ENCODE measurements at places on chromosomes 7 and 10.
A peak's percentile ranks its signal among the peaks of the same experiment; 100 is the strongest.

- DNase-seq: no peak
Observed at GRCh38 chr7:115748123-115748738, 282.3 kb downstream of the TFEC start.

DNA sequence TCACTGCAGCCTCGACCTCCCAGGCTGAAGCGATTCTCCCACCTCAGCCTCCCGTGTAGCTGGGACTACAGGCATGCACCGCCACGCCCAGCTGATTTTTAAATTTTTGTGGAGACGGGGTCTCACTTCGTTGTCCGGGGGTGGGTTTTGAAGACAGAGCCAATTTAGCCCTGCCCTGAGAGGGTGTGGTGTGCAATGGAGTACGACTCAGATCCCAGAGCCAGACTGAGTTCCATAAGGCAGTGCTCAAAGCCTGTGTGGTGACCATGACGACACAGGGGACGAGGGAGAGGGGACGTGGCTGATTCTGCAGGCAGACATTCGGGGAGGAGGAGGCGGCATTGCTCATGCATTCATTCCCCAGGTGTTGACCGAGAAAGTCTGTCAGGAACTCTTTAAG lies 72.1 kb downstream of the ZMIZ1 start:
- DNase-seq: no peak

DNA sequence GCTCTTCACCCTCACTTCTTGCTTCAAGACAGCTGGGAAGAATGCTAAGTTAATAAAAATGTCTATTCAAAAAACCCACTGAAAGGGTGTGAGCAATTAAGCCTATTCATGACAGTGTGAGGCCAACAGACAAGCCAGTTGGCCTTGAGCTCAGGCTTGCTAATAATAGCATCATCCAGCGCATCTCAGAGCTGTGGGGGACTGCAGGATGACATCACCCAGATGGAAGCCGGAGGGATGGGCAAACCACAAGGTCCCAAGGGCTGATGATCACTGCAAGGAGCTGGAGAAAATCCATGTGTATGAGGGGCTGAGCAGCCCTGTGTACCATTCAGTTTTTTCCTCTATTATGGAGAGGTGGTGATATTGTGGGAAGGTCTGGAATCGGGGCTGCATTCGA lies 770.4 kb downstream of the TNS3 start:
- DNase-seq: no peak

DNA sequence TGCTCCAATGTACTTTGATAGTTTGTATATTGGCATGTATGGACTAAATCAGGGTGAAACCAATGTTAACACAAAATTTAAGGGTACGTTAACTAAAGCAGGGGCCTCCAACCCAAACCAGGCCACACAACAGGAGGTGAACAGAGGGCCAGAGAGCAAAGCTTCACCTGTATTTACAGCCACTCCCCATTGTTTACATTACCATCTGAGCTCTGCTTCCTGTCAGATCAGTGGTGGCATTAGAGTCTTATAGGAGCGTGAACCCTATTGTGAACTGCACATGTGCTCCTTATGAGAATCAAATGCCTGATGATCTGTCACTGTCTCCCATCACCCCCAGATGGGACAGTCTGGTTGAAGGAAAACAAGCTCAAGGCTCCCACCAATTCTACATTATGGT lies 62.0 kb upstream of the SCIN start:
- no peak for DNase-seq

DNA sequence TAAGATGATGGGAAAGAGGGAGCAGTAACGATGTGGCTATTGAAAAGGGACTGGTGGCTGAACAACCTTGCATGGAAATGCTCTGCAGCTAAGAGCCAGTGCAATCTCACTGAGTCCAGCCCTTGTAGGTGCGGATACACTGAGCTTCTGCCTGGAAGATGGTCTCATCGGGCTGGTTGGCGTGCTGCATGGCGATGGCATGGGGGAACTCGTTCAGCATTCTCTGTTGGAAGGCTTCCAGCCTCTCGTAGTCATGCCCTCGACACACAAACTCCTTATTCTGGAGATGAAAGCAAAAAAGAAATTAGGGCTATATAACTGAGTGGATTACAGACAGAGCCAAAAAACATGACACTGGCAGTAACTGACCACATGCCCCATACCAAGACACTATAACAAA lies 197.8 kb upstream of the IMMP2L start:
- no peak for DNase-seq

DNA sequence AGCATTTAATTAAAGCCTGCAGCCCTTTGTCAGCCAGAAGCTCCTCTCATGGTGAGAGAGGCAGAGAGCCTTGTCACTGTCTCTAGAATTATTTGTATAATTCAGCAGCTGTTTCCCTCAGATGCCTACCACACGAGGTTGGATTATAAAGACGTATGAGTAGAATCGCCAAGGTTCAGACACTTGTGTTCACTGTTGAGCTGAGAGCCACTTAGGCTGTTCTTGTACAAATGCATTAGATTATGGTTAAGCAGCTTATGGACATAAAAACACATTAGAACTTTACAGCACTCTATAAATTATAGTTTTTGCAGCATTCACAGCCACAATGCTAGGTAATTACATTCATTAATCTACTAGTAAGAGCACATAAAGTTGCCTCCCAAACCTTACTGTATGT lies 282.6 kb downstream of the AUTS2 start:
- no peak for DNase-seq

DNA sequence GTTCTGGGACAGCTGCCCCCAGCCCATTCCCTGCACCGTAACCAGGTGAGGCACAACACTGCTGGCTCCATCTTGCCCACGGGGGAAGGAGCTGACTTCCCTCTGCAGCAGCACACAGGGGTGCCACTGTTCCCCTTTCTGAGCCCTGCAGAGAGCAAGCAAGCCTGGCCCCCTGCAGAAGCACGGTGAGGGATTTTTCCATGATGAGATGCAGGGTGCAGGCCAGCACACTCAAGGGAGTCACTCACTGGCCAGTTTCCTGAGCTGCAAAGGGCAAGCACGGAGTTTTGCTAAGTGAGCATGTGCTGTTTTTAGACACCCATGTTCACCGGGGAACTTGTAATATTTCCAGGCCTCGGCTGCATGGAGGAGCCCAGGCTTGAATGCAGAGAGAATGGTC lies 176.6 kb downstream of the PIP4K2A start:
- no peak for DNase-seq

DNA sequence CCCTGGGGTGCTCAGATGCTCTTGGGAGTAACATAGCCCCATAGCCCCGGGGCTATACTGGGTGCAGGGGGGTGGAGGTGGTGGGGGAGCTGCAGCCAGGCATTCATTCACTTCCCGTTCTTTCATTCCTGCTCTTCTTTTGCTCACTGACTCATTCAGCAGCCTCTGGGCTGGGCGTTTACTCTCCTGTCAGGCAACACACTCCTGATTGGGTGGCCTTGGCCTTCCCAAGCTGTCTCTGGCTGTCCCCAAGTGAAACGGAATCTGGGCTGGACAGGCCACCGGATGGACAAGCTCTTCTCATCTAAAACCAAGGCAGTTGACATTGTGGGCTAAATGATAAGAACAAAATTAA lies 34.6 kb downstream of the CHST3 start:
- DNase-seq: no peak

DNA sequence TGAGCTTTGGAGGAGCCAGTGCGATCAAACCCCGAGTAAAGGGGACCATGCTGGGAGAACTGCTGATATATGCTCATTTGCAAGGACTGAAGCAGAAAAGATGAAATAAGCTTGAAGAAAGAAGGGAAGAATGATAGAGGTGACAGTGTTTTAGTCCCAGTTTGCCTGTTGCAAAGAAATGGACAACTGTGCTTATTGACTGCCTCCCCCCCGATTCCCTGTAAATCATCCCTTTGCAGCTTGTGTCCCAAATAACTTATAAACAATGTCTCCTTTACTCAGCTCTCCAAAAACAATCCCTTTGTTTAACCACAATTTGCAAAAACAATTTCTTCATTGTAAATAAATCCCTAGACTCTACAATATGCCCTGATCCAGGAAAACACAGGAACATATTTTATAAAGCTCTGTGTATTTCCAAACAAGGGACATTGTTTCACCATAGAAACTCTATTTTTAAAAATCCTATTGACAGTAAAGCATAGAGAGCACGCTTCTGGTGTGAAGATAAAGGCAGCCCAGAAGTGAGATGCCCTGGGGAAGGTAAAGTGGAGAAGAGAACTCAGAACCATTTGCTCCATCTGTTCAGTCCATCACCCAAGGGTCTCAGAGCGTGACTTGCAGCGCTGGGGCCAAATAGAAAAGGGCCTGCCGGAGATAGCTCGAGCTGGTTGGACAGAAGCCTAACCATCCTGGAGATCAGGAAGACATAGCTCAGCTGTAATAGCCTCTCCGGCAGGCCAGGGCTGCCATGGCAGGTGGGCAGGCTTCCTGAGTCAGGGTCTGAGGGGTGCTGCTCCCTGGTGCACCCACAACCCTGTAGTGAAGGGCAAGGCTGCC lies 280.5 kb downstream of the WDR11 start:
- no peak for DNase-seq

GRCh38 chr7:147418966-147419365 lies 1171.6 kb upstream of the C7orf33 start:
- no peak for DNase-seq

DNA sequence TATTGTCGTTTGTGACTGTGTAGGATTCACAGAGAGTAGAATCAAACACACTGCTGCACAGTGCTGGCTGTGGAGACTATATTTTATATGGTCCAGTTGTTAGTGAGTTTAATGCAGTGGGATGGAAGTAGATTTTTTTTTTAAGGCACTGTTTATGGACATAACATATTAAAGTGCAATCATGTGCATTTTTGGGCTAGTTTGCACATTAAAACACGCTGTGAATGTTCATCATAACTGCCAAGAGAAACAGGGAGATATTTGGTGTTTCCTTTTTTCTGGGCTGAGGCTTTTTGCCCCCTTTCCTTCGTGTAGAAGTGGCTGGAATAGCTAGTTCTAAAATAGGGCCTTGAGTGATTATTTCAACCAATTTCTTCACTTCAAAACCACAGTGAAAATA lies 139.2 kb downstream of the MYOF start:
- DNase-seq: no peak

GRCh38 chr7:29337546-29338116 lies 143.1 kb downstream of the CHN2 start:
- DNase-seq: no peak

GRCh38 chr7:18357691-18358090 lies 137.9 kb upstream of the HDAC9 start:
- DNase-seq: peak; percentile 26

GRCh38 chr7:157590526-157590925 lies 253.7 kb downstream of the DNAJB6 start:
- no peak for DNase-seq

- no peak for DNase-seq
Observed at GRCh38 chr7:129886167-129886817, 66.5 kb downstream of the UBE2H start.

GRCh38 chr10:64011912-64012714 lies 490.9 kb downstream of the REEP3 start:
- no peak for DNase-seq

- no peak for DNase-seq
Observed at GRCh38 chr7:128831178-128831993, 1.2 kb downstream of the FLNC start.

DNA sequence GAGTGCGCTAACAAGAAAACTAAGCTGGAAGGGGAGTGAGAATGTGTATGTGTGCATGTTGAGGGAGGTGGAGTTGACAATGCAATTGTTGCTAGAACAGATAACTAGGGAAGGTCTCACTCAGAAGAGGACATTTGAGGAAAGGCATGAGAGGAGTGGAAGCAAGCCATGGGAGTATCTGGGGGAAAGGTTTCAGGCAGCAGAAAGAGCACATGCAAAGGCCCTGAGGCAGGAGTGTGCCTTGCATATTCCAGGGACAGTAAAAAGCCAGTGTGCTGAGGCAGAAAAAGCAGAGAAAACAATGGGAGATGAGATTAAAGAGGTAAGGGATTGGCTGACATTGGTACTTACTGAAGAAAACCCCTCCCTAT lies 149.6 kb upstream of the ADO start:
- no peak for DNase-seq

GRCh38 chr7:41188163-41189130 lies 514.4 kb downstream of the INHBA start:
- DNase-seq: no peak

DNA sequence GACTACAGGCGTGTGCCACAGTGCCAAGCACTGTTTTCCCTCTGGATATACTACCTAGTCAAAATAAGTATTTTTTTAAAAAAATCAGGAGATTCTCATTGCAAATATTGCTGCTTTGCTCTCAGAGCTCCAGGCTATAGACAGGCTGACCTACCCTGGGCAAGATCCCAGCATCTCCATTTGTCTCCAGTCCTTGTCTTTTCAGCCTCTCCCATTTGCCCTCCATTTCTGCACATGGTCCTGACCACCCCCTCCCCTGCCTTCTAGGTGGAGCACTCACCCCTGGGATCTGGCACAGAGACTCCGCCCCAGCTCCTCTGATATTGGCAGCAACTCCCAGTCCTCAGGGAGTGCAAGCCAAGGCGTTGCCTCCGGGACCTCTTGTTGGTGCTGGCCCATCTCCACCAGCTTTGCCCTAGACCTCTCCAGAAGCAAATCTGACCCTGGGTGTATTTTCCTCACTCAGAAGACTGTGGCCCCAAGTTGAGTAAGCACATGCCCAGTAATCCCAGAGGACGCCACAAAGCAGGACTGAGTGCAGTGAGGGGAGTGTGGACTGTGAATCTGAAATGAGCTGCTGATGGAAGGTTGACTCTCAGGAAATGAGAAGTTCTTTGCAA lies 120.6 kb downstream of the MTPAP start:
- no peak for DNase-seq

DNA sequence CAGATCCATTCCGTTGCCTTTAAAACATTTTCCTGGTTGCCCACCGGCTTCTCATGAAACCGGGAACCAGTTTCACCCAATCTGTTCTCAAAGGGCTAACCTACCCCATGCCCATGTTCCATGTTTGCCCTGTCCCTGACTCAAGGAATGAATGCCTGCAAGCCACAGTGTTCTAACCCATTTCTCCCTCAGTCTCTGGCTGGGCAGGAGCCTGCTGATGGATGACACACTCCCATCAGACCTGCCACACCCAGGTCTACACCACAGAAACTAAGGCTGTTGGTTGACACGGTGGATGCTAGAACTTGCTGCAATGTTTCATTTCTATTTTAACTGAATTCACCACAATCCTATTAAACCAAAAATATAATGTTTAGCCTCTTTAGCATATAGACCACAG lies 15.6 kb downstream of the CLRN3 start:
- no peak for DNase-seq

- DNase-seq: no peak
Observed at GRCh38 chr7:16999541-17000267, 117.9 kb upstream of the AGR3 start.

DNA sequence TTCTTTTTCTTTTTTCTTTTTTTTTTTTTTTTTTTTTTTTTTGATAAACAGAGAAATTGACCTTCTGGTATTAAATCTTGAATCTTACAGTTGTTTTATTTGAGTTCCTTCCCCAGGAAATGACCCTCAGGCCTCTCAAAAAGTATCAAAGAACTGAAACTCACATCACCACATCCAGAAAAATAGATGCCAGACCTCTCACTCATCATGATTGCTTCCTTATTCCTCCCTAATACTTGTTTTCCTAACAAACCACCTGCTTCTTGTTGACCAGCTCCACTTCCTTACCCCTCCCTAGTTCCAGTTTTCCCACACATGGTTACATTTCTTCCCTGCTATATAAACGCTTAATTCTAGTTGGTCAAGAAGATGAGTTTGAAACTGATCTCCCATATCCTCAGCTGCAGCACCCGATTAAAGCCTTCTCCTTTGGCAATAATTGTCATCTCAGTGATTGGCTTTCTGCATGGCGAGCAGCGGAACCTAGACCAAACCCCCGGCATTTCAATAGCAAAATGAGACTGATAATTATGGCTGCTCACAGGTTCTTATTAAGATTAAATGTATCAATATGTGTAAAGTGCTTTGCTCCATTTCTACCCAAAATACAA lies 681.1 kb upstream of the AUTS2 start:
- no peak for DNase-seq

- DNase-seq: peak; percentile 43
Observed at GRCh38 chr7:44269417-44269816, 56.0 kb downstream of the CAMK2B start.
